ENCODE measurements at places on chromosomes 16 and 17. TPM values are rescaled to one million over a fixed set of nuclear protein-coding genes. Genes with fewer than 3 reads are reported as not detected.

MYL4 gene
- 0.92 TPM for total RNA-seq

CCDC200 gene
- not detected for total RNA-seq

RGS9 gene
- 14.1 TPM for total RNA-seq

HS3ST2 gene
- not detected for total RNA-seq

ABAT gene
- total RNA-seq, result 8.7 TPM

ABCA9 gene
- total RNA-seq, result 0.12 TPM

CDH1 gene
- 0.38 TPM for total RNA-seq

CDRT15 gene
- not detected for total RNA-seq

WNT3 gene
- 0.29 TPM for total RNA-seq

DOC2B gene
- total RNA-seq, result 17.9 TPM

LDHD gene
- 0.19 TPM for total RNA-seq

TEKT5 gene
- total RNA-seq, result not detected

GNGT2 gene
- total RNA-seq, result 19.6 TPM

CES1 gene
- 1.3 TPM for total RNA-seq

HIGD1B gene
- not detected for total RNA-seq

NPIPA8 gene
- total RNA-seq, result not detected

KRT31 gene
- total RNA-seq, result not detected

CA10 gene
- not detected for total RNA-seq

DNAH3 gene
- not detected for total RNA-seq

KRT32 gene
- total RNA-seq, result not detected

FNDC8 gene
- not detected for total RNA-seq

CLDN6 gene
- not detected for total RNA-seq

CD300LB gene
- total RNA-seq, result 0.17 TPM

CCT6B gene
- 0.45 TPM for total RNA-seq

FGF11 gene
- total RNA-seq, result 4.5 TPM

VASN gene
- total RNA-seq, result 0.33 TPM
